ENCODE measurements at places on chromosomes 5 and 9.

- no peak for DNase-seq
Observed at GRCh38 chr9:110820381-110820780, 151.8 kb downstream of the MUSK start.

DNA sequence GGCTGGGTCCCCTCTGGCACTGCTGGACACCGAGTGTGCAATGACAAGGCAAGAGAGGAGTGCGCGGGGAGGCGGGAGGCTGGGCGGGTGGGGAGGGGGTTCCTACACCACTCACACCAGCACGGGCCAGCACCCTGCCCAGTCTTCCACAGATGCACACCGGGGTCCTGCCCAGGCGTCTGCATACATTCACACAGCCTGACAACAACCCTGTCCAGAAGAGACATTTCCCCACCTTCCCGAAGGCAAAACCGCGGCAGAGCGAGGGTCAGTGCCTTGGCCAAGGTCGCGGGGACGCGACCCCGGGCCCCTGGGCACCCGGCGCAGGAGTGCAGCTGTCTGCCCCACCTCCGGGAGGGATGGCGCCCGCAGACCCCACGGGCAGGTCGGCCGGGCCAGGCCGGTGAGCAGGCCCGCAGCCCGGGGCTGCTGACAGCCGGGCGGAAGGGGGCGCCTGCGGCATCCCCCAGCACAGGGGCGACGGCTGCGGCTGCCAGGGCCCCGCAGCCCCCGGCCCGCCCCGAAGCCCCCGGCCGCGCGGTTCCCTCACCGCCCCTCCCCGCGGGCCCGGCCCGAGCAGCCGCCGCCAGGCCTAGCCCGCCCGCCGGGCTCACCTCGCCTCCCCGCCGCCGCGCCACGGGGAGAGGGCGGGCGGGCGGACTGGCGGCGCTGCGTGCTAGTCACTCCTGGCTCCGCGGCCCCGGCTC is 496 bp downstream of the MAPK9 start:
- peak; percentile 68 for DNase-seq

DNA sequence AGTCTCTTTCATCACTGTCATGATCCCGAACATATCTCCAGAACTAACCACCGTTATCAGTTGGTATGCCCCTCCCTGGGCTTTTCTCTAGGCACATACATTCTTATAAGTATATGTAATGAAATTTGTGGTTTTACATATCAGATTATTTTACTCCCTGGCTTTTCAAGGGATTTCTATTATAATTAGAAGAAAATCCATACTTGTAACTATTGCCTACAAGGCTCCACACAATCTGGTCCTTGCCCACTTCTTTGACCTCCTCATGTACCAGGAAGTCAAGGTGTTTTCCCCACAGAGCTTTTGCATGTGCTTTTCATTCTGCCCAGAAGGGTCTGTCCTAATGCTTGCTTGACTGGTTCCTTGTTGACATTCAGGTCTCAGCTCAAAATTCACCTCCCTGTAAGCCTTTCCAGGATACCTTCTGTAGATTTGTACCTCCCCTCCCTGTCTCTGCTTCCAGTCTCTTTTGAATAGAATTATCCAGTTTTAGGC is 33.6 kb upstream of the HSD17B4 start:
- DNase-seq = no peak

DNA sequence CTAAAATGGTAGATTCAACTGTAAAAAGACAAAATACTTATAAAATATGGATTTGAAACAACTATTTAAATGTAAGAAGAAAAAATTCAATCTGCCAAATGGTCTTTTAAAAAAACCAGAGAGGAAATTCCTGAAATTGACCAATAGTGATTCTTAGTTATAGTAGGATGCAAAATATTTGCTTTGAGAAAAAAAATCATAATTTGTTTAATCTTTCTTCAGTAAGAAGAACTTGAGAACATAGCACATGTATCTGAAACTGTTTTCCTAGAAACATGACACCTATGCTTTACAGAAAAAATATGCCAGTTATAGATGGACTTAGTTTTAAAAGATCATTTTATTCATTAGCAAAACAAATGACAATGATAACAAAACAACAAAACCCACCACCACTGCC is 186.9 kb upstream of the CD180 start:
- no peak for DNase-seq

GRCh38 chr9:72384710-72385485 is 19.9 kb upstream of the ZFAND5 start:
- DNase-seq = no peak

DNA sequence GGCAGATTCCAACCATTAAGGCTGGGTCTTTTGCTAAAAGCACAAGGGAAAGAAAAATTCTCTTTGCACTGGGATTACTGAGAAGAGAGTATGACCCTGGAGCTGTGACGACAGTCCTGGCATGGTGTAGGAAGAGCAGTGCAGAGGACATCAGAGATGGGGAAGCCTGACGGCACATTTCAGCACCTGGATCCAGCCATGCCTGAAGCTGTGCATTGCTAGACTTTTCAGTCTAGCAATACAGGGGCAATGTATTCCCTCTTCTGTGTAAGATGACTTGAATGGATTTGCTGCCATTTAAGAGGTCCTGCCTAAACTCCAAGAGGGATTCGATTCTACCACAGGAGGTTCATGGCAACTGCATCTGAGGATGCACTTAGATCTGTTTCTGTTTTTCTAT is 12.3 kb upstream of the MRNIP start:
- no peak for DNase-seq

GRCh38 chr5:147479949-147480348 is 29.9 kb downstream of the DPYSL3 start:
- no peak for DNase-seq

- DNase-seq = no peak
Observed at GRCh38 chr5:76305775-76306174, 97.3 kb upstream of the IQGAP2 start.

DNA sequence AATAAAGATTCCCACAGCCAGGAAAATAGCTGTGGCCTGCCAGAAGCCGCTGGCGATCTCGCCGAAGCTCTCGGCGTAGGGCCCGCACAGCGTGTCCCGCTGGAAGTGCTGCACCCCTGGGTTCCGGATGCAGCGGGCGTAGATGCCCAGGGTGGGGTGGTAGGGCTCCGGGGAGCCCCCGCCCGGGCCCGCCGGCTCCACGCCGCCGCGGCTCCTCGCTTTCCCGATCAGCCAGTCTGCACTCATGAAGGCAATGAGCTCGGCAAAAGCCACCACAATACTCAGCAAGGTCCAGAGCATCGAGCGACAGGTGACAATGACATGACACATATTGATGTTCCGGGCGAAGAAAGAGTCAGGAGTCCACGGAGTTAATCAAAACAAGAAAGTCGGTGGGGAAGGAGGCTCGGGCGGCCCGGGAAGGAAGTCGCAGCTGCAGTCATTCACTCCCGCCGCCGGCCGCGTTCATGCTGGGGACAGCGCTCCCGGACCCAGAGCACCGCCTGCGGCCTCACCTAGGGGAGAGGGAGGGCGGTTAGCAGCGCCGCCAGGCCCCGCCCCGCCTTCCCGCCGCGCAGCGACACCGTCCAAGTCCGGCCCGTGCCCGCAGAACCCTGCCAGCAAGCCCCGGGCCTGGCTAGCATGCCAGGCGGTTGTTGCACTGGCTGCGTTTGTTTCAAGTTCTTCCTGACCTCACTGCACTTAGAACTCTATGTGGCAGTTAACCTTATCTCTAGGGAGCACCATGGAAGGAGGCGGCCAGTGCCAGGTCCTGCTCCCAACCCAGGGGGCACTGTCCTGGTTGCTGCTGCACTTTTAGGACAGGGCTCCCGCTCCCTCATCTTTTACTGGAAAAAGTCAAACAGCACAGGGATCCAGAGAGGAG is 138.4 kb downstream of the LHFPL2 start:
- DNase-seq = peak; percentile 24

- DNase-seq = no peak
Observed at GRCh38 chr5:54518818-54519508, 1.4 kb downstream of the SNX18 start.

GRCh38 chr9:69237702-69238295 is 63.7 kb downstream of the TJP2 start:
- DNase-seq = no peak

DNA sequence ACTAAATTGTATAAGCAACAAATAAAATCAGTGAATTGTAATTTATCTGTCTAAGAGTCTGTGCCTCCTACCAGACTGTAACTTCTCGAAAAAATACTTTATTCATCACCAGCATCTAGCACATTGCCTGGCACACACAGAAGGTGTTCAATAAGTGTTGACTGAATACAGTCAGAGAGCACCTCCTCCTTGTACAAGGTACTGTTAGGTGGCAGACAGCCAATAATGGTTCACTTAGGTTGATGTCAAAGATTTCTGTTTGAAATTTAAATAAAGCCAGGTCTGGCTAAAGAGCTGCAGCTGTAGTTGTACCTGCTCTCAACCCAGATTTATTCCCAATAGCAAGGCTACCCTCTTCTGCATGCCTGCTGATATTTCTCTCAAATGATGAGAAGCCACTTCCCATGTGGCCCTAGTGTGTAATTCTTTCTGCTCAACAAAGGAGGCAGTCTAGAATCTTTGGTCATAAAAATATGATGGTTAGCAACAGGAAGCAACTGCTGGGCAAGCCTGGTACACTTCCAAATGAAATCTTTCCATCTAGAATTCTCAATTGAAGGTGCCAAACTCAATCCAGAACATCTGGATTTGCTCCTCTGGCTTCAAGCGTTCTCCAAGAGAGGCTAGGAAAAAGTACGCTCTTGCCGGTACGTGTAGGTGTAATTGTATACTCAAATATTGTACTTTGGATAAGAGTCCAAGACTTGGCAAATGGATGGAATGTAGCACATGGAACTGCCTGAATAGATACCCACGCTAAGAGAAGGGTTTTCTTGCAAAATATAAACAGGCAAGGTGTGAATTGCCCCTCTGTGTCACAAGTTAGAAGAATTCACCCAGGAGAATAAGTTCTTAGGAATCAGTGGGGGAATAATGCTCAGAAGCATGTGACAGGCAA is 95.6 kb downstream of the NR6A1 start:
- no peak for DNase-seq

DNA sequence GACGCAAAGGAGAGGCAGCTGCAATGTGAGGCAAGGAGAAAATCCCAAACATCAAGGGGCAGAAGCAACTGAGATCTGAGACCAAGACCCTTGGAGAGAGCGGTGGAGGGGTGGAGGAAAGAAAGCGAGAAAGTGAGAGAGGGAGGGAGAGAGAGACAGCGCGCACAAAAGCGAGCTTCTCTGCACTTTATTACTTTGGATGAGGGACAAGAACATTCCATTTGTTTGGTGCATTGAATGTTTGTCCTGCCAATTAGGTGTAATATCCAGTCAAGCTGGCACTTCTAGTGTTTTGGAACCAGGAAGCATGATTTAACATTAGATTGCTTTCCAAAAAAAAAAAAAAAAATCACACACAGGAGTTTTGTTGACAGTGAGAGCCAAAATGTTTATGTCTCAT is 1.4 kb downstream of the CAST start:
- no peak for DNase-seq

DNA sequence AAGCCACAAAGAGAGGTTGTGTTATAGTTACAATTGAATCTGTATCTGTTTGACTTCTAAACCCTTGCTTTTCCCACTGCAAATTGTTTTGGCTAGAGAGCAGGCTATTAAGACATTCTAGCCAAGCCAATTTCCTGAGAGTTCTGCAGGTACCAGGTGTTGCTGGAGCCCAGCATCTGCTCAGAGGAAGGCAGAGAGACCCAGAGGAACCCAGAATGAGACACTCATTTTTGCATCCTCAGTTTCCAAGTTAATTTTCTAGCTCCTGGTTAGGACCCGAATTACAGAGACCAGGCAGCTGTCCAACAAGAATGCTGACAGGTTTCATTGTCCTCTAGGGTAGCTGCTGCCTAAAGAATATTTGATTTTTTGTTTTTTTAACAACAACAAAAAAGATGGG is 266.2 kb downstream of the TRIM32 start:
- DNase-seq = no peak

GRCh38 chr9:113481176-113481787 is 17.8 kb downstream of the RGS3 start:
- no peak for DNase-seq

GRCh38 chr9:74795803-74796202 is 91.9 kb downstream of the TRPM6 start:
- DNase-seq = no peak

GRCh38 chr5:119276978-119277377 is 78.8 kb upstream of the TNFAIP8 start:
- no peak for DNase-seq
